ENCODE measurements at places on chromosomes 3 and 15.

DNA sequence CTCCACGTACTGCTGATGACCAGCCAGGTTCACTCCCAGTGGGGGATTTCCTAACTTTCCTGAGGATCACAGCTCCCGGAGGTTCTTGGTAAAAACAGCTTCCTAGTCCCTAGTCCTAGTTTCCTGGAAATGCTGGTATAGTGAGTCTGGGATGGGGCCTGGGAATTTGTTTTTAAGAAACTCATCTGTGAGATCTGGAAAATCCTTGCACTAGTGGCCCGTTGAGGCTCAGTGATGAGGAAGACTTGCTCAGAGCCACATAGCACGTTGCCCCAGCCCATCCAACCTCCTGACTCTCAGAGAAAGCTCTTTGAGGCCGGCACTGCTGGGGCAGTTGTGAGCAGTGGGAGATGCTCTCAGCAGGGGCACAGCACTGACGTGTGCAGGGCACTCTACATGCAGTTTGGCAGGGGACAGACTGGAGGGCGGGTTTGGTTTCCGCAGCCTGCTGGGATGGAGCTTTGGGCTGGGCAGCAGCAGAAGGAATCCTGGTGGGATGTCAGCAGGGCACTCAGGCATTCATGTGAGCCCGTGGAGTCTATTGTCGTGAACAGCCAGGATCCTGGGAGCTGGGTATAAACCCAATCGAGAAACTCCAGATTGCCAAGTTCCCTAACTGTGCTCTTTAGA lies 31.6 kb downstream of the SAXO2 start:
- no peak for DNase-seq

DNA sequence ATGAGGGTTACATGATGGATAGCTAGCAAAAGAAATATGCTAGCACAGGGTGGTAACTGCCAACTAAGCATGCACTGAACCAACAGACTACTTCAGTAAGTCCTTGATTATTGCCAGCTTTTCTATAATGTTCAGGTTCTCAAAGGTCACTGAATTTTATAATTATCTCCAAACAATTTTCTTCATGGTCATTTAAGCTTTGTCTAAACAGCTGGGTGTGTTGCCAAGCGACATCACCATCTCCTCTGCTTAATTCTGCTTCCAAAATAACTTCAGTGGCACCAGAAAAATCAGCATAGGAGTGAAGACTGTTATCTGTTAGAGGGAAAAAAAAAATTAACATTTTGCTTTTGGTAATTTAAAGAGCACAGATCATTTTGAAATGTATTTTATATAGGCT lies 54.6 kb upstream of the TOP2B start:
- DNase-seq = no peak

DNA sequence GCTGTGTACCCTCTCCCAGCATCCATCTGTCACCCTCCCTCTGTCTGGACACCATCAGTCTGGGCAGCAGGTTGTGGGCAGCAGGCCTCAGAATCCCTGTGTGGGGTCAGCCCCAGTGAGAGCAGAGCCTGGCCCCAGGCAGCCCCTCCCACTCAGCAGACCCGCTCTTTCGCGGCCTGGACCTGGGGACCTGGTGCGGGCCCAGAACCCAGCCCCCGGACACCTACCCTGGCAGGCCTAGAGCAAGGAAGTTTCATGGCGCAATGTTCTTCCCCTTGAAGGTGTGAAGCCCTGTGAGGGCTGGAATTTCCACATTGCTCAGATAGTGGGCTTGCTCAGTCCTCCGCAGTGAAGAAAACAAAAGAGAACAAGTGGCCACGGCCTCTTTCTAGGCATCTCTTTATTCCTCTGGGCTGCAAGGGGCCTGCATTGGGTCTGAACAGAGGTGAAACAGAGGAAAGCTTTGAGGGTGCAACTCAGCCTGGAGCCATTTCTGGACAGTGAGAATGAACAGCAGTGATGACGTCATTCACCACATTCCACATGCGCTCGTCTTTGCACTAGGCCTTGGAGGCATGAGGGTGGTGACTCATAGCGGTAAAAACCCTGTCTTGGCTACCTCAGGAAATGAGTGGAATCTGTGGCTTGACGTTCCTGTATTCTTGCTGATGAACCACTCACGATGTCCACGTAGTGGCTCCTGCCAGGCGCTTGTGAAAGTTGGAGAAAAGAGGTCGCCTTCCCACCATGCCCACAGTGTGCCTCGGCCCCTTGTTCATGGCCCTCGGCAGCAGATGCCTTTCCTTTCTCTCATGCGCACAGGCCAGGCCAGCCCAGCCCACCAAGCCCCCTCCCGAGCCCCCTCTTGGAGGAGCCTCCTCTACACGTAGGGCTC lies 66.1 kb downstream of the SLC30A4 start:
- peak; percentile 79 for DNase-seq

DNA sequence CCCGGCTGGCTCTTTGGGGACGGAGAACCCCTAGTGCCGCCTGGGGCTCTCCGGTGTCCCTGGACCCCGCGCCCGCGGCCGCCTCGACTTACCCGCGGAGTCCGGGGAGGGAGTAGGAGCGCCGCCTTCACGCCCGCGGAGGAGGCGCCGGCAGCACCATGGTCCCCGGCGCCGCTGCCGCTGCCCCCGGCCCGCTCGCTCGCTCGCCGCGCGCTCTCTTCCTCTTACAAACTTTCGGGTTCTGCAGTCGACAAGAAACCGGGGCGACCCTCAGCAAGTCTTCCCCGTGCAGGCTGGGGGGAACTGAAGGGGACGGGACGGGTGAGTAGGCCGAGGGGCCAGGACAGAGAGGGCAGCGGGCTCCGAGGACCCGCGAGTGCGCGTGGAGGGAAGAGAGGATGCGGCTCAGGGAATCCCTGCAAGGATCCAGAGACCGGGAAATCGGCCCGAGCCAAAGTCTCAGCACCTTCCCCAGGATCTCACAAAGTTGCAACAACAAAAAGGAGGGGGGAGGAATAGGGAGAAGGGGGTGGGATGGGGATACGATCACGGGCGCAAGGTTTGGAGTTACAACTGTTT lies 2.0 kb downstream of the FOXP1 start:
- DNase-seq = no peak

GRCh38 chr15:22228101-22228762 lies 147.9 kb downstream of the OR4M2 start:
- DNase-seq = no peak

- no peak for DNase-seq
Measured at GRCh38 chr3:186502966-186503712, 41.0 kb downstream of the CRYGS start.

DNA sequence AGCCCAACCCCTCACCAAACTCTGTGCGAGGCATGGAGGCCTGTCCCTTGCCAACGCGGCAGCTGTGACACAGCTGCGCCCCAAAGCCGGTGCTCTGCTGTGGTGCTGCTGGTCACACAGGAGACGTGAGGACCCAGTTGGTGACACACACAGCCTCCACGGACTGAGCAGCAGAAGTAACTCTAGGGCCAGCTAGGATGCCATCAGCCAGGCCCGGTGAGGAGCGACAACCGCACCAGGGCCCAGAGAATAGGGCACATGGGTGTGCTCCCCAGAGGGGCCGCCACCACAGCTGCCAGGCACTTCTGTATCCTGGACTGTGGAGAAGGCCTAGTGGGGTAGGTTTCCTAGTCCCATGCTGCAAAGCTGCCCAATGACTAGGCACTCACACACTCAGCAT lies 10.7 kb downstream of the ZXDC start:
- no peak for DNase-seq

DNA sequence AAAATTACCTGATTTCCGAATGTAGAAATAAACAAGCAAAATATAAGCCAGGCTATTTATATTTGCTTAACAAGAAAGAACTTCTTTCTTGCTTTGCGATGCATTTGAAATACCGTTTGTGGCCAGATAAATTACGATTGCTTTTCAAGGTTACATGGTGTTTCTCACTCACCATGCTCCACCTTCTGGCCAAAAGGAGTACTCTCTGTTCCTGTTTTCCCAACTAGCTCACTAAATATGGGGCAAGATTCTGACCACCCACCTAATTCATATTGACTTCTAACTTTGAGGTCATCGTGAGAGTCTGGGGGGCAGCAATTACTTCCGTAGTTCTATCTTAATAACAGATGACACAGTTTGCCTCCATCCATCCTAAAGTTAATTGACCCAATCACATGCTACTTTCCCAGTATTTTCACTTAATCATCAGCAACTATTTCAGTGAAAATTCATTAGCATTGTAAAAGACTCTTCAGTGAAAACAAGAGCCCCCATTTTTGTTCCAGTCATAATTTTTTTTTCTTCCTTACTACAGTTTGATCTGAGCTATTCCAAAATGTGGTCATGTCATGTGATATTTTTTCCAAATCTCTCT lies 25.9 kb downstream of the ACP3 start:
- peak; percentile 75 for DNase-seq

- DNase-seq = no peak
Measured at GRCh38 chr3:97579365-97579764, 185.2 kb upstream of the ARL6 start.

DNA sequence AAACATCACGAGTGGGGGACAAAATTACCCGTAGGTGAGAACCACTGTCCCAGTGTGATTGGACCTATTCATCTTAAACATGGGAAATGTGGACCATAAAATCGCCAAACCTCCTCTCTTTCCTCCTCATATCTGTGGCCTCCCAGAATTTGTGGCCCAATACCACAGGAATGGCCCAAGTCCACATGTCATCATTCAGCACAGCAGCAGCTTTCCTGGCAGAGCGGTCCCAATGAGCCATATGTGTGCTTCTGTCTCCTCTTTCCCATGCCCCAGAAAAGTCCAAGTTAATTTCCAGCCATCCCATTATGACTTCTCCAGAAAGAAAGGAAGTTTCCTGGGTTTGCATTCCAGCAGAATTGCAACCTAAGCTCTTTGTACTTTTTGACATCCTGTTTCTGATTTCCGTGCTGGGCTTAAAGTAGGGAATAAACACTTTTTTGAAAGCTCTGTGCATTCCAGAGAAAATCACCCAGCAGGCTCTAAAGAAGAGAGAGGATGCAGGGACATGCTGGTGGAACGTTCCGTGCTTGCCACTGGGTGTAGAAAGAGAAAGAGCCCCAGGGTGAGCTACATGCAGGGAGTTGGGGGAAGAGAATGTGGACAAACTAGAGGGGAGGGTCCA lies 259.4 kb upstream of the PROK2 start:
- DNase-seq = no peak

DNA sequence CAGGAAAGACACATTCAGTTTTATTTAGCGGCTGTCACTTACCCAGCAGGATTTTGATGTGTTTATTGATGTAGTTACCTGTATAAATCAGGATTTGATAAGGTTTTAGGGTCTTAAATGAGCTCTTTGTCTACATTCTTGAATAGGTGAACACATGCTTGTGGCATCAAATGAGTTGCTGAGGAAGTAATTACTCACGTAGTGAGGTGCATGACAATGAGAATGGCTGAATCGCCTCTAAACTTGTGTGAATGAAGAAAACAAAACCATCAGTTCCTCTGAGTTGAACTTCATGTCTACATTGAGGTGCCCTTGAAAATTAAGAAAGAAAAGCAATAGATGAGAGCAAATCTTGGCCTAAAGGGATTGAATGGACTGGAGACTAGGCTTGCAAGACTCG lies 245.6 kb upstream of the SATB1 start:
- no peak for DNase-seq

GRCh38 chr3:135929670-135930069 lies 35.9 kb upstream of the PPP2R3A start:
- DNase-seq = no peak

DNA sequence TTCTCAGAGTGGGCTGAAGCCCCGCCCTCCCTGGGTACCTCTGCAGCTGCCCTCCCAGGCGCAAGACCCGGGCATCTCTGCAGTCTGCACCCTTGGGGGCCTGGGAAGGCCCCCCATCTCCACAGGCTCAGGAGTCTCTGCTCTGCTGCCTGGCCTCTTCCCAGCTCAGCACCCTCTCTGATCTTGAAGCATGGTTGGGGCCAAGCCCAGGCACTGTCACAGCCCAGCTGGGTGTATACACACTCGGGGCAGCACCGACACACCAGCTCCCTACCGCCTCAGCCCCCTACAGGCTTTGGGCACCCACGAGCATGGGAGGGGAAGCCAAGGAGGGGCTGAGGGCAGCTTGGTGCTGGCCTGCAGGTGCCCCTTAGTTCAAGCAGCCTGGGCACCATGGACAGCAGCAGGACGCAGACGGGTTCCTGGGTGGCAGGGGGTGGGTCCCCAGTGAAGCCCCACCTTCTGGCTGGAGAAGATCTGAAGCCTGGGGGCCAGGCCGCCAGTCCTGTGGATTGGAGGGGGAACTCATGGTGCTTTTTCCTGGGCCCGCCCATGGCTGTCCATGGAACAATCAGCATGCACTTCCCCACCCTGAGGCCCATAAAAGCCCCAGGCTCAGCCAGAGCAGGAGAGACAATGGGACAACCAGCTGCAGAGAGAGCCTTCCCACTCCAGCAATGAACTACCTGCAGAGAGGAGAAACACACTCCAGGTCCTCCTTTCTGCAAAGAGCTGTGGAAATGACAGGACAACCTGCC lies 170.6 kb downstream of the TJP1 start:
- DNase-seq = no peak

GRCh38 chr15:70420948-70421482 lies 323.3 kb upstream of the TLE3 start:
- DNase-seq = no peak

DNA sequence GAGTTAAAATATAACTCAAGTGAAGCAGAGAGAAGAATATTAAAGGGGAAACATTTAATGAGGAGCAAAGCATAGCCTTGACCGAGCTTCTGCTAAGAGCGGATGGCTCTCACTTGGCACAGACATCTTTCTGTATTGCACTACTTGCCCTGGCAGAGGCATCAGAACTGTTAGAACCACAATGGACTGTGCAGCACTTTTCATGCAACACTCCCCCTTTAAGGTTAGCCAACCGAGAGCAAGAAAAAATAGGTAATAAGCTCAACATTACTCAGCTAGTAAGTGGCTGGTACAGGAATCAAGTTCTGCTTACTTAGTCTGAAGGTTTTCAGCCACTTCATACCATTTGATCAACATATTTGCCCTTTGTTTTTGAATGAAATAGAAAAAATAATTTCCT lies 33.7 kb downstream of the CRTC3 start:
- DNase-seq = no peak

GRCh38 chr3:120475722-120476377 lies 25.1 kb upstream of the FSTL1 start:
- DNase-seq = no peak

DNA sequence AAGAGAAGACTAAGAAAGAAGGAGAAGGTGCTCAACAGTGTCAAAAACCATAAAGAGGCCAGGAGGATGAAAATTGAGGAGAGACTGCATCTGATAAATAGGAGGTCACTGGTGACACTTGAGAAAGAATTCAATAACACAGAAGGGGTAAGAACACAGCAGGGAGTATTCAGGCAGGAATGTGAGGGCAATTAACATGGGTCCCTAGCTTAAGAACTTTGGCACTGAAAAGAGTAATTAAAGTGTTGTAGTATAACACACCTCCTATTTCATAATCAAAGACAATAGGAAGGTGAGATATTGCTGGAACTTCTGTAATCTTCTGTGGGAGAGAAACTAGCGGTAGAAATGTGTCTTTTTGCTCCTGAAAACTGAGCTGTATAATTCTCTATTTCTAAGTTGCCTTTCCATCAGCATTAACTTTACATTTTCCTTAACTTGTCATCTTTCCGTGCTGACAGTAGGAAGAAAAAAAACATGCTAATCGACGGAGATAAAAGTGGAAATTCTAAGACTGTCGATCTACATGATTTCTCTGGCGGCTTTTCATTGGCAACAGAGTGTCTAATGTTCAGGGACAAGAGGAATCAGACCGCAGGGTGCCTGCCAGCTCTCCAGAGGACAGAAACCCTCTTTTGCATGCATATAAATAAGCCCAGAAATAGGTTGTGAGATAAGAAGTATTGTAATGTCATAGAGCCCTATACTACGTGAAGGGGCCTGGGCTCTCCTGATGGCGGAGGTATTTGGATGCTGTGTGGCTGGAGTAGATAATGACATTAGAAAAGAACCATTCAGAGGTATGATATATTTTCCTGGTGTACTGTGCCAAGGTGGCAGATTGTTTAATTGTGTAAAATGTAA lies 147.9 kb upstream of the GAP43 start:
- DNase-seq = peak; percentile 31

Data from A673 (cell line).